Fibroblast of the aortic adventitia (primary cell): ENCODE measurements at places on chromosomes 6 and 20. TPM values are rescaled to one million over a fixed set of nuclear protein-coding genes. Genes with fewer than 3 reads are reported as not detected.

- no peak for DNase-seq
Measured at GRCh38 chr6:74642101-74642500, 563.8 kb downstream of the COL12A1 start.

DNA sequence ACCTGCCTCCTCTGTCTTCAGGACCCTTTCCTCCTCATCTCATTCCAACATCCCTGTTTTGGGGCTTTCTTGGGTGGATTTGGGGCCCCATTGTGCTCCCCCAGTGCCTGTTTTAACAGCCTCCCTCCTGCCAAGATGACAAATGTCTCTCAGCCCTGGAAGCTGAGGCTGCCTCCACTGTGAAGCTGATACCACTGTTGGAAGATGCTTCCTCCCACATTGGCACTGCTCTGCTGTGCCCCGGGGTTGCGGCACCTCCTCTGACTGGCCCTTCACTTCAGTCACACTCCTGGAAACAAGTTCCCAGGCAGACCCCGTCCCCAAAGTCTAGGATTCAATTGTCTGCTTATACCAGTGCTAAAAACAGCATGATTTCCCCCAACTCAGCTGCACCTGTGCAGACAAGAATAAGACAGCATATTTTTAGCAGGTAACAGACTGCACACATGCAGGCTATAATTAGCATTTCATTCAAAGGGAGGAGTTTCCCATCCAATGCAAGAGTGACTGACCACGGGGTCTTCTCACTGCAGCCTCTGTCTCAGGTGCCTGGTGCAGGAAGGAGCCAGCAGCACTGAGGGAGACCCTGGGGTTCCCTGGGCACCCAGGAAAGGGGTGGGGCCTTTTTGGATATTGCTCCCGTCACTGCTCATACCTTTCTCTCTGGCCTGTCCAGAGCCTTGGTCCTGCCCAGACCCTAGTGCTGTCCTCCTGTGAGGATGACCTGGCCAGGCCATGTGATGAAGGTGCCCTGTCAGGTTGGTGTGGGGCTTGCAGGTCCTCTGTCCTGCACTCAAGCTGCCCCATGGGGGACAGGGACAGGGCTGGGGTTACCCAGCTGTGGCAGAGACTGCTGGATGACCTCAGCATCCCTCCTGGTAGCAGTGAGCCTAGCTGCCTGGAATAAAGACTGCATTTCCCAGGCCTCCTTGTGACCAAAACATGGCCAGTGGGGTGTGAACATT is 31.5 kb upstream of the SULF2 start:
- DNase-seq: no peak

The WFDC2 gene
- total RNA-seq: not detected in 2 replicates

- DNase-seq: no peak
Measured at GRCh38 chr6:132382630-132383175, 18.6 kb downstream of the MOXD1 start.

- peak; percentile 90 for DNase-seq
Measured at GRCh38 chr6:134123666-134124208, 71.3 kb upstream of the SLC2A12 start.

DNA sequence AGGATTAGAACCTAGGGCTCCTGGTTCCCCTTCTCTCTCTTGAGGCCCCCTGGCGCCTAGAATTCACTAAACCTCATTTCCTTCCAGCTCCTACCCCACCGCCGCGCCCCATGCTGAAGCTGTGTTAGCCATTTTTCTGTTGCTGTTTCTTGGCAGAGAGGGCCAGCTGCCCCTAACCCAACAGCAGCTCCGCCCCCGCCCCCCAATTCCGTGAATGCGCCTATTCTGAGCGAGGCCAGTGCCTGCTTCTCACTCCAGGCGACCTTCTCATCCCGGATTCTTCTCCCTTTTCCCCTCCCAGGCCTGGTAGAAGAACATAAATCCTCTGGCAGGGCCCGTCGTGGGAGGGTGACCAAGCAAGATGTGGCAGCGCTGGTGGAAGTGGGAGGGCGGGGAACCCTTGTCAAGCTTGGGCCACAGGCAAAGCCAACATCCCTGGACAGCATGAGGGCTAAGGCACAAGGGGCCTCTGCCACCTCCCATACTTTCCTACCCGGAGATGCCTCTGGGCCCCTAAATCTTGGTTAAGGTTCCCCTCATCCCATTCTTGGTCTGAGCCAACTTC is 518 bp downstream of the RBPJL start:
- no peak for DNase-seq

GRCh38 chr6:135162678-135163439 is 18.2 kb upstream of the MYB start:
- peak; percentile 22 for DNase-seq

GRCh38 chr6:16267428-16268263 is 29.3 kb downstream of the GMPR start:
- DNase-seq: no peak

The MCHR2 gene
- total RNA-seq: not detected in 2 replicates

DNA sequence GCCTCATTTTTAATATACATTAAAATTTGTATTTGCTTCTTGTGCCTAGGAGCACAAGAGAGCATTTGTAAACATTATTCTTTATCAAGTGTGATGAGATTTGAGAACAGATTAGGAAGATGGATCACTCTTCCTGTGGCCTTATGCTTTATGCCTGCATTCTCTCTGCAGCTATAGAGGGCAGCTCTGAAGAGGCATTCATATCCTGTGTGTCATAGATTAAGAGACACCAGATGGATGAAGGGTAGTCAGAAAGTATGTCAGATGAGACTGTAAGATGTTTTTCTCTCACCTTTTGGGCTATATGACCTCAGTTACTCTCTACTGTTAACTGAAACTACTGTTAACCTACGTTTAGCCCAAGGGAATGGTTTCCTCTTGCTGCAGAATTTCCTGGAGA is 61.4 kb downstream of the DNAH8 start:
- peak; percentile 0 for DNase-seq

The CD93 gene
- 0.27 and 2.0 TPM in 2 replicates for total RNA-seq

- DNase-seq: no peak
Measured at GRCh38 chr6:3290931-3291211, 32.1 kb downstream of the PSMG4 start.

DNA sequence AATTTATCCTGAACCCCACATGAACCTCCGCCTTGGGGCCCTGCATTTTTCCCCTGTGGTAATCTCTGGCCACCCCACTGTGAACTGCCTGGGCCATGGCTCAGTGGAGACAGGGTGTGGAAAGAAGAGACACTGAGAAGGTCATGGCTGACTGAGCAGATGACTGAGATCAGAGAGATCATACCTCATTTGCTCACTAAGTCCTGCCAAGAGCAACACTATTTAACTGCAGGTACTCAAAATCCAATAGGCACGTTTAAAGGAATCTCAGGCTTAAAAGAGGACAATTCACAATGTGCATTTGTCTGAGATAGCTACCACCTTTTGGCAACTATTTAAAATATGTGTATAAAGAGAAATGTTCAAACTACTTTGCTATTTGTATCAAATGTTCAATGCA is 305.0 kb downstream of the GMDS start:
- DNase-seq: no peak

The HLA-DMB gene
- 0.09 TPM in 1 of 2 replicates, not detected in the other for total RNA-seq

The PSORS1C1 gene
- total RNA-seq: 1.2 and 7.0 TPM in 2 replicates

DNA sequence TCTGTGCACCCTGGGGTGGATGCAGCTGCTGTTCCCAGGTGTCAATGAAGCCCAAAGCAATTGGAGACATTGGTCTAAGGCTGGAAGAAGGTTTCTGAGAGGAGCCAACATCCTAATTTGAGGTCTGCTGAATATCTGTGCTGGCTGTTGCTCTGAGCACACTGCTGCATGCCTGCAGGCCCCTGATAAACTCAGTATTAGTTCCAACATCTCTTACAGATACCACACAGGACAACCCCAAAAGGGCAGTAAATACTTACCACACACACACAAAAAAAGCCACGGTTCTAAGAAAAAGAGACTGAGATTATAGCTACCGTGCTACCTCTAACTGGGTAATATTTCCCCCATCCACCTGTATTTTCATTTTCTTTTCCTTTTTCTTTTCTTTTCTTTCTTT is 164.3 kb upstream of the SOX4 start:
- DNase-seq: no peak

GRCh38 chr6:152089992-152090391 is 282.5 kb downstream of the ESR1 start:
- peak; percentile 75 for DNase-seq

DNA sequence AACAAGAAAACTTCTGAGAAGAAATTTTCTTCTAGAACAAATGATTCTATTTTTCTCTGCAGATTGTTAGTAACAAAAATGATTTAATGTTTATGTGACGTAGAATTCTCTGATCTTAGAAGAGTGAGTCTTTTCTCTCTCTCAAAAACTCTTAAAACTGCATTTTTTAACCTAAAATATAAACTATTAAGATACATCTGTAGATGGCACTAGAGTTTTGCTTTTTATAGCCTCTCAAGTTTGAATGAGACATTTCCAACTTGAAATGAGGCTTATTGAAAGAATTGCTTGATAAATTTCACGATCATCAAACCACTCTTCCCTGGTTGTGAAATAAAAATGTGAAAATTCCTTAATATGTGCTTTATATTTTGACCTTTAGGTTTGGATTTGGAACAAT is 53.8 kb downstream of the PHF3 start:
- no peak for DNase-seq

GRCh38 chr6:73942592-73943186 is 246.7 kb downstream of the CD109 start:
- DNase-seq: peak; percentile 18

DNA sequence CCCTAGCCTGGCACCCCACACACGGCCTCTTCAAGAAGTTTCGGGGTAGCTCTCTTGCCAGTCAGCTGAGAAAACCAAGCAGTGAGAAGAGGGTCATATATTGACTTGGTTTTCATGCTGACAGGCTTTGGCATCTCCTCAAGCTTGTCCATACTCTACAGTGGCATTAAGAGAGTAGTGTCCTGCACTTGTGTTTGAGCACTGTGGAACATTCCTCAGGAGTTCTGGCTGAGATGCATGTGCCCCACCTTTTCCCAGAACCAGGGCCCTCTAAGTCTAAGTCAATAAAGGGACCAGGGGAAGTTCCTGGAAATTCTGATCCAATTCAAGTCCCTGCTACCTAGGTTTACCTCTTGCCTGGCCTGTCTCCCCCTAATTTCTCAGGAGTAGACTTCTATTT is 544.1 kb upstream of the FLRT3 start:
- no peak for DNase-seq
